ENCODE measurements at places on chromosomes 7 and 10. TPM values are rescaled to one million over a fixed set of nuclear protein-coding genes. Genes with fewer than 3 reads are reported as not detected.

Gene TMEM176A
- not detected for total RNA-seq

Gene TMEM178B
- total RNA-seq = 0.06 TPM

Gene ZMIZ1
- total RNA-seq = 22.9 TPM

Gene BLOC1S2
- 34.2 TPM for total RNA-seq

Gene OGDH
- 74.4 TPM for total RNA-seq

Gene CYP2C19
- total RNA-seq = not detected

Gene CALN1
- not detected for total RNA-seq

Gene FAM107B
- total RNA-seq = 73.2 TPM

Gene PLCE1
- total RNA-seq = 1.1 TPM

Gene C10orf67
- total RNA-seq = not detected

Gene EGR2
- 0.25 TPM for total RNA-seq

Gene BICC1
- 66.3 TPM for total RNA-seq
